Astrocyte (in vitro differentiated cells and primary cell): ENCODE measurements at places on chromosomes 1 and 21.

- DNase-seq = peak; percentile 76
These were observed 141.8 kb downstream of the ZZZ3 start for GRCh38 chr1:77540501-77541161.

GRCh38 chr1:183285256-183285655 lies 99.2 kb downstream of the LAMC2 start:
- DNase-seq = no peak

GRCh38 chr1:115210302-115210711 lies 121.0 kb upstream of the TSPAN2 start:
- DNase-seq = peak; percentile 47

DNA sequence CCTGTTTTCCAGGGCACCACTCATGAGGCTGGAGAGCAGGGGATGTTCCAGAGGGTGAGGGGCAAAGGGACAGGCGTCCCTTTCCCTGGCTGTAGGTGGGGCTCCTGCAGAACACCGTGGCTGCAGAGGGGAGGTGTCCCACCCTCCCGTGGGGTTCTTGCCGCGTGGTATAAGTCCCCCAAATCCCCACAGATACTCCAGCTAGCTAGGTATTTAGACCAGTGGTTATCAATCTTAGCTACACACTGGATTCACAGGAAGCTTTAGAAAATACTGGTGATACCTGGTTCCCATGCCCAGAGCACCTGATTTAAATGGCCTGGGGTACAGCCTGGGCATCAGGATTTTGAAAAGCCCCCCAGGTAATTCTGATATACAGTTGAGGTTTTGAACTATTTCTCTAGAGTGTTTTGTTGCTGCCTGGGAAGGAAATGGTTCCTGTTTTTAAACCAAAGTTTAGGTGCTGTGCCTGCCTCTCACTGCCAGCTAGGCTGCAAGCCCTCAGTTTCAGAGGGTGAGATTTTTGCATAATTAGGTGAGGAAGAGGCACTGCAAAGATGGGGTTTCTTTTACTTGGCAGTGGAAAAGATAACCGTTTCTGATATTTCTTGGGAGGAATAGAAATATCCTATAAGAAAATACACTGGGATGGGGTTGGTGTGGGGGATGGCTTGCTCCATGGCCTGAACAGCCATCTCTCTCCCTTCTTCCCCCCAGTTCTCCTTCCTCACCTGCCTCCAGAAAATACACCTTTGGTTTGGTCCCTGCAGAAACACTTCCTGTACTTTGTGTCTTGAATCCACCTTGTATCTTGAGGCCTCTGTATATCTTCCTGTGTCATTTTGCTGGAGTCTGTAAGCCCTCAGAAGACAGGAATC lies 51.7 kb downstream of the RASSF5 start:
- DNase-seq = no peak
